Stimulated activated CD8-positive, alpha-beta memory T cell treated with anti-CD3 and anti-CD28 coated beads, Interleukin-15, amount 100 ng/mL, for 24 hours (primary cell): ENCODE measurements at places on chromosomes 3 and 15.

DNA sequence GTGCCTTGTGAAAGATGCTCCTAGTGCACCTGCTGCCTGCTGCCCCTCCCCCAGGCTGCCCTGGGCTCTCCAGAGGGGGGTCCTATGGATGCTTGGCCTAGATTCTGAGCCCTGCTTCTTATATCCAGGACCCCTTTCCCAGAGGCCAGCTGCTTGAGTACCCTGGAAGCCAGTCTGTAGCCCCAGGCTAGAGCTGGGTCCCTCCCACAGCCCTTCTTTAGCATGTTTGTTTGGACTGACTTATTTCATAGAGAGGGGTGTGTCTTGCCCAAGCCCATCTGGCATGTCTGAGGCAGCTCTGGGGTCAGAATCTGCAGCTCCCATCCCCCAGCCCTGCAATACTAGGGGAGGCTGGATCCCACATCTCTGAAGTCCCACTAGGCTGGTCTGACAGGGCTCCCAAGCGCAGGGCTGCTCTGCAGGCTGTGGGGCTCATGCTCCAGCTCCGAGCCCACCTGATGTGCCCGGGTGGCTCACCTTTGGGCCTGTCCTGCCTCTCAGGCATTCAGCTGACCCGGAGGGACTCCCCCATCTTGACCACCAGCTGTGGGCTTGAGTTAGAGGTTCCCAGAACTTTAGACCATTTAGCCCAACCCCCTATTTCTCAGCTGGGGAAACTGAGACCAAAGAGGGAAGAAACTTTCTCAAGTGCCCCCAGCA is 3.1 kb downstream of the CHRNB4 start:
- no peak for DNase-seq

DNA sequence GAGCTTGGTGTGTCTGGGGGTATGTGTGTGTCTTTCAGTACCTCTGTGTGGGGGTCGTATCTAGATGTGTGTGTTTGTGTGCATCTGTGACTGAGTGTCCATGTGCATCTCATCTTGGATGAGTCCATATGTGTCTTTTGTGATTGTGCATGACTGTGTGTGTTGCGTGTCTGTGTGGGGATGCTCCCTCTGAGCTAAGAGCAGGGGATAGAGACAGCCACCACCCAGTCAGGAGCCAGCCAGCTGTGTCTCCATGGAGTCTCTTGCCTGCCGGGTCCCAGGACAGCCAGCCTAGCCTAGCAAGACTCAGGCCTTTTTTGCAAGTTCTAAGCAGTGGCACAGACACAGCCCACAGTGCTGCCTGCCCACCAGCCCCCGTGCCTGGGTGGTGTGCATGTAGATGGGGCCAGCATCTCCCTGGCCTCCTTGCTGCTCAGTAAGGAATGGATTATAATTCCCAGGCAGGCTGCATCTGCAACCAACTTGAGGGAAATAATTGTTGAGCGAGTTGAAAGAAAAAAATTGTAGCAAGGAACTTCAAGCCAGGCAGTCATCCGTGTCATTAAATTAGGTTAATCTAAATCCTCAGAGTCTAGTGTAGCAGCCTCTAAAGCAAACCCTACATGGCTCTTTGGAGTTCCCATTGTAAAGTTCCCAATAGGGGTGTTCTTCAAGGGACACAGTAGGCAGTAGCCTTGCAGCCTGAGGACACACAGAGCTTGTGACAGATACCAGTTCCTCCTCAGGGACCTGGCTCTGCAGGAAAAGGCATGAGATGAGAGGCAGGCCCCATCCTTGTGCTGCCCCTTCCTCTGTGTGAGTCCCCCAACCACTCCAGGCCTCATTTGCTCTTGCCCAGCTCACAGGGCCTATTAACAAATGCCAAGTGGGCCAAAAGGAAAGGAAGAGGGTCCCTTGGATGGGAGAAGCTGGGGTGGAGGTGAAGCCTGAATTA is 35.9 kb upstream of the MRPS22 start:
- no peak for DNase-seq

DNA sequence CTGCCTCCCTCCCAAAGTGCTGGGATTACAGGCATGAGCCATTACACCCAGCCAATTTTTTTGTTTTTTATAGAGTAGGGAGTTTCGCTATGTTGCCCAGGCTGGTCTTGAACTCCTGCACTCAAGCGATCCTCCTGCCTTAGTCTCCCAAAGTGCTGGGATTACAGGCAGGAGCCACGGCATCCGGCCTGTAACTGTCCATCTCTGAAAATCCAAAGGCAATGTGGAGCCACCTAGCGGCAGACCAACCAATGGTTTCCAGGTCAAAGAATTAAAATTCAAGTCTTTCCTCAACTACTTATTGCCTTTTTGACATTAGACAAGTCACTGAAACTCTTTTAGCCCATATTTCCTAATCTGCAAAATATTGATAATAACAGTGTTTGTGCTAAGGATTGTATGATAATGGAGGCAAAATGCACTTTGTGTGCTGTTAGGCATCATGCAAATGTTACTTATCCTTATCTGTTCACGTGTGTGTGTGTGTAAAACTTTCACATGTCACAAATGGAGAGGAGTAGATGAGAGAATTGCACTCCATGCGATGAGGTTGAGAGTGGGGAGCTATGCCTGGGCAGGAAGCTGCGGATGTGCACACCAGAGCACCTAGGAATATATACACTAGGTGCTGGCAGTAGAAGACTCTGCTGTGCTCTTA is 48.7 kb downstream of the COL8A1 start:
- DNase-seq = peak; percentile 12

DNA sequence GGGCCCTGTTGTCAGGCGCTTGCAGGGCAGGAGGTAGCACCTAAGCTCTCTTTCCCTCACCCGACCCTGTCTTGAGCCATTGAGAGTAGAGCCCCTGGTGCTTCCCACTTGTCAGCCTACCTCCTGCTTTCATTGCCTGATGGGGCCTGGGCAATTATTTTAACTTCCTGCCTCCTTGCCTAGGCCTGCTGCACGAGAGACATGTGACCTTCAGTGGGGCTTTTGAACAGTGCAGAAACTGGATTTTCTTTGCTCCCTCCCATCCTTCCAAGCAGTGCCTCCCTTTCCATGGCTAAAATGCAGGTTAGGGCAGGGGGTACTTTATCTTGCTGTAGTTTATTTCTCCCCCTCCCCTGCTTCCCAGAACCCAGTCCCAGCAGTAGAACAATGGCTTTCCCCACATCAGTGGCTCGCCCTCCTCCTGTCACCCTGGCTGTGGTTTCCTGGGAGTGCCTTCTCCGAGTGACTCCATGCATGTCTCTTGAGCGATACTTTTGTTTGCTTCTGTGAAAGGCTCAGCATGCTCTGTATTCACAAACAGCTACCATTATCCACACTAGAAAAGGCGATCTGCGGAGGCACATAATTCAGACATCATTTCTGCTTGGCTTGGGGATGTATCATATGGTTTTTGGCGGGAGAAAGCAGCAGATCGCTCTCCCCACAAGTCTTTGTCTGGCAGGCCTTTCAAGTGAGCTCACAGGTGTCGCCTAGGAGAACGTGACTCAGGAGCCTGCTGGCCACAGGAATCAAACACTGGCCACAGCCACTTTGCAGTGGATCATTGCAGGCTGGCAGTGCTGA is 24.1 kb downstream of the PDIA5 start:
- DNase-seq = no peak

DNA sequence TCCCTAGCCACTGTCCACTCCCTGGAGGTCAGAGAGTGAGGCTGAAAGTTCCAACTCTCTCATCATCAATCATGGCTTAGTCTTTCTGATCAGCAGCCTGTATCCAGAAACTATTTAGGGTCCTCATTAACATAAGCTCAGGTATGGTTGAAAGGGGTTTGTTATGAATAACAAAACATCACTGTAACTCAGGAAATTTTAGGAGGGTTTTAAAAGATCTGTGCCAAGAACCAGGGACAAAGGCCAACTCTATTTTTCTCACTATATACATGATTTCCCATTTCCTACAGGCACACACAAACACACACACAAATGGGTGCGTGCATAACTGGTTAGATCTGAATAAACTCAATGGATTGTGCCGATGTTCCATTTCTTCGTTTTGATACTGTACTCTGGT is 23.6 kb downstream of the STOML1 start:
- no peak for DNase-seq

- DNase-seq = no peak
Measured at GRCh38 chr3:59563072-59563605, 513.3 kb upstream of the CFAP20DC start.

- no peak for DNase-seq
Measured at GRCh38 chr3:49378249-49378895, 20.2 kb upstream of the GPX1 start.

GRCh38 chr3:53238051-53238850 is 17.6 kb downstream of the TKT start:
- DNase-seq = no peak
